ENCODE measurements at places on chromosomes 12 and 14.

DNA sequence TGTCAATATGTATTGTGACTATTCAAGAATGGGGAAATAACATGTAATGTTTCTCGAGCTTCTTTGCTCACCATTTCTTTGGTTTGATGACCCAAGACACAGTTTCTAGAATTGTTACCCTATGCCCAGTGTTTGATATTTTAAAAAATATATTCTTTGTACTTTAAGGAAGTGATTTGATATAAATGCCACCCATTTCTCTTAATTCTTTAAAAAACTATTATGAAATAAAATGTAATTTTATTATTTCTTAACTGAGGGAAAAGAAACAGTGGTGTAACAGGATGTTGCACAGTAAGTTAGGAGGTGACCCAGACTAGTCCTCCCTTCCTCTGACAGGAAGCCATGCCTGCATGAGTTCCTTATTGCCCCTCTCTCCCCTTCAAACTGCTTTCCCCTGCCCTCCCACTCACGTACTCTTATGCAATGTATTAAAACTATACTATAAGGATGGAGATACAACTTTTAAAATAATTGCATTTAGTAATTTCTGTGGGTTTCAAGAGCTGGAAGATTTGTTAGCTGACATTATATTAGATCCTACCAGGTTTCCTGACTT lies 279.4 kb downstream of the TMTC2 start:
- DNase-seq = no peak

GRCh38 chr14:92780444-92781232 lies 13.5 kb upstream of the GOLGA5 start:
- DNase-seq = no peak

GRCh38 chr14:58238252-58239243 lies 6.1 kb upstream of the PSMA3 start:
- no peak for DNase-seq

- no peak for DNase-seq
Observed at GRCh38 chr12:79057540-79057939, 193.0 kb downstream of the SYT1 start.

- no peak for DNase-seq
Observed at GRCh38 chr12:569091-569676, 94.1 kb downstream of the NINJ2 start.

- DNase-seq = no peak
Observed at GRCh38 chr12:115398311-115398781, 714.4 kb upstream of the TBX3 start.

GRCh38 chr12:116159175-116159574 lies 118.3 kb downstream of the MED13L start:
- DNase-seq = no peak

DNA sequence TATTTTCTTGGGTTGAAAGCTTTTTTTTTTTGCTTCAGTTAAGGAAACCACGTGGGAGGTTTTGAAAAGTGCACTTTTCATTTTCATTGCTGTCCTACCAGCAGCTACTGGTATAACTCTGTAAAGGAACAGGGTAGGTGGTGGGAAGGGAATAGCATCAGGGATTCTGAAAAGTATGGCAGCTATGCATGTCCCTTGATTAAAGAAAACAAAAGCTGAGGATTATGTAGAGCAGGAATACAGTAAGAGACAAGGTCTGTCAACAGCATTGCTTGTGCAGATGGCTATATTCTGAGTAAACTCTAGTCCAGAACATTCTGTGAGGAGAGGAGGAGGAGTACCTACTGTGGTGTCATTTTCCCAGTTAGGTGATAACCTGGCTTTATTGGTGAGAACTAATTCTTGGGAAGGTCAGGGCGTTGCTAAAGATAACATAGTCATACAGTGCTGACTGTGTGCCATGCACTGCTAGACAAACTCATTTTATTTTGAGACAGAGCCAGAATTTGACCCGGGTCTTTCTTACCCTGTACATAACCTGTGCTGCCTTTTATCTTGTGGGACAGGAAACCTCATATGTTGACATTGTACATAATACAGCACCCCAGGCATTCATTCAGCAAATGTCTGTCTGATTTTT lies 80.3 kb upstream of the TRAF3 start:
- no peak for DNase-seq

GRCh38 chr12:103773109-103773910 lies 67.7 kb downstream of the NT5DC3 start:
- DNase-seq = no peak

GRCh38 chr12:44299524-44299923 lies 463.6 kb downstream of the TMEM117 start:
- DNase-seq = no peak

GRCh38 chr14:85527445-85528035 lies 2.4 kb upstream of the FLRT2 start:
- no peak for DNase-seq

DNA sequence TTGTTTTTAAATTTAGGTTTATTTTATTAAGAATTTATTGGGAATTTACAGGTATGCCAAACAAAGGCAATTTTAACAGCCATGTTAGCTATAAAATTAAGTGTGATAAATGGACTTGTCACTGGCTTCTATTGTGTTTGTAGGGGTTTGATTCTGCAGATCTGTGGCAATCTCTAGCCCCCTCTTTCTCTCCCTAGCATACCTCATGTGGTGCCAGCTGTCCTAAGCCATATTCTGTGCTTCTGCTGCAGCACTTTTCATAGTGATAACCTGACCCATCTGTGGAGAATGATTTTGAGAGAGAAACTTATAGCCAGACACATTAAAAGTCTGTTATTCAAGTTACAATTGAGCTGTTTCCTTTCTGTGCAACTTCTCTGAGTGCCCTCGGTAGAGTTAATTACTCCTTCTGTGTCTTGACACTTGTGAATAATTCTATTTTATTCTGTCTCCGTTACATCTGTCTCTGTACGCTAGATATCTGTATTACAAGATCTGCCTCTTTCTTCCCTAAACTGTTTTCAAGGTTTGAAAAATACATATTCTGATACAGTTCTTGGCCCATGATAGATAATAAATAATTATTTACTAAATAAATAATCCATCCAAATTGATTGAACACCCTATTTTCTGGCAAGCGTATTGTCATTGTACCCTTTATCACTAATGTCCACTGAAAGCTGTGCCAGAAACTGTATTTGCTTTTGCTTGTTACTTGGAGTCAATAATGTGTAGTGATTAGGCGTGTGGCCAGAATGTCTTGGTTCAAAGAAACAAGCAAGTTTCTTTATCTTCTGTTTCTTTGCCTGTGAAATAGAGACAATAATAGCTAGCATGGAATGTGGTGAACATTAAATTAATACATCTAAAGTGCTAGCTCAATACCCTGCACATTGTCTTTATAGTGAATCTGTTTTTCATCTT lies 40.0 kb downstream of the FRS2 start:
- DNase-seq = no peak

GRCh38 chr12:118269806-118270205 lies 102.9 kb downstream of the TAOK3 start:
- no peak for DNase-seq

- no peak for DNase-seq
Observed at GRCh38 chr14:91243074-91243471, 1.4 kb downstream of the GPR68 start.

- no peak for DNase-seq
Observed at GRCh38 chr14:71729596-71729995, 202.6 kb upstream of the RGS6 start.

DNA sequence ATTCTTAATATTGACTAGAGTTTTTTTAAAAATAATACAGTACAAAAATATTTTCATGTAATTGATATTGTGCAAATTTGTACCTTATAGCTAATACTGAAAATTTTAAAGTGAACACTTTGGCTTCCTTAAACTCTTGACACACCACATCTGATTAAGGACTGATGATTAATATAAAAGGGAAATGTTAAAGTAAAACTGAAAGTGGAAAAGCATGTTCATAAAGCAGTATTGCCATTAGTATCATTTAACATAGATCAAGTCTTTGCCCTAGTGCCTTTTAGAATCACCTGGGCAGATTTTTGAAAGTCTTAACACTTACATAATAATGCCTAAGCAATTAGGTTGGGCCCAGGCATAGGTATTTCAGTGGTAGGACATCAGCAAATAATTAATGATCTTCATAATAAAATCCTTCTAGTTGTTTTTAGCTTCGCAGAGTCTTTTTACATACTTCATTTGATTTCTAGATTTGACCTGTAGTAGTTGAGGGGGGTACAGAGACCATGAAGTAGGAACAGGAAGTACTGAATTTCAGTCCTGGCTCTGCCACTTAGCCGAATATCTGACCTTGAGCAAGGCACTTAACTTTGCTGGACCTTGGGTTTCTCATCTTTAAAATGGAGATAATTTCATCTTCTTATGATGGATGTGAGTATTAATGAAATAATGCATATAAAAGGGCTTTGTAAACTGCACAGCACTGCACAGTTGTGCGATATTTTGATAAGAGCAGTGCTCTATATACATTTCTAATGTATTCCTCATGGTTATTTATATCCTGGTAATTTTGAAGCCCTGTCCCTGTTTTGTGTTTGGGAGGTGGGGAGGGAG lies 43.7 kb downstream of the MARK3 start:
- no peak for DNase-seq

GRCh38 chr14:57066887-57067513 lies 201.7 kb downstream of the EXOC5 start:
- no peak for DNase-seq

DNA sequence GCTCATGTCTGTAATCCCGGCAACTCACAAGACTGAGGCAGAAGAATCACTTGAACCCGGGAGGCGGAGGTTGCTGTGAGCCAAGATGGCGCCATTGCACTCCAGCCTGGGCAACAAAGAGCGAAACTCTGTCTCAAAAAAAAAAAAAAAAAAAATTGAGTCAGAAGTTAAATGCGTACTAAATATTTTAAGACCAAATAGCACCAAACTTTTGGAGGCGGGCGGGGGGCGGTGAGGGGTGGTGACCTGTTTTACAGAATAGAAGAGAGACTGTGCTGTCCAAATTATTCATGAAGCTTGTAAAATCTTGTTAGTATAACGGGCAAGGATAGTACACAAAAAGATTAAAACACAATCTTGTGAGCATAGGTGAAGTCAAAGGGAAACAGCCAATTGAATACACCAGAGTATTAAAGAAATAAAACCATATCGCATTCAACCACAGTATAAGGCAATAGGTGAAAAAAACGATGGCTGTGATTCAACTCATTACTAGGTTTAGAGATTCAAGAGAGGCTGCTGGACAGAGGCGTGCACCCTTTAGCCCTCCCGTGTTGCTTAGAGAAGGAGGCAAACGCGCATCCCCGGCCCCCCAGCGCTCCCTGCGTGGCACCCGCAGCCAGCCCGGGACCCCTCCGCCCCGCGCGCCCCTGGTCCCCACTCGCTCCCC lies 571 bp downstream of the ZNF891 start:
- no peak for DNase-seq

- DNase-seq = no peak
Observed at GRCh38 chr12:112907415-112908157, 824 bp downstream of the OAS1 start.

DNA sequence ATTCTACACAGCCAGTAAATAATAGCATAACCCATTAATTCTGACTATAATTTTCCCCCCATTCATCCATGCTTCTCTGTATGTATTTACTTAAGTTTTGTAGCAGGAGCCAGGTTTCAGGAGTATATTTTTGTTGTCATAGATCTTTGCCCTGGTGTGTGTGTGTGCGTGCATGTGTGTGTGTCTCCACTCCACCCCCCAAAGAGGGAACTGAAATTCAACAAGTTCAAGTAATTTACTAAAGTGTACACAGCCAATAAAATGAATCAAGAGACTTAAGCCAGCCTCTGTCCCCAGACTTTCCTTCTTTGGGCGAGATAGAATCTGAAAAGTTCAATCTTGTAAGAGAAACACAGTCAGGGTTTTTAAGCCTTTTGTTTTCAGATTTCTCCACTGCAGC lies 792.0 kb downstream of the MED13L start:
- DNase-seq = no peak

GRCh38 chr14:21267431-21267845 lies 1.8 kb downstream of the HNRNPC start:
- DNase-seq = no peak

- no peak for DNase-seq
Observed at GRCh38 chr12:95796982-95797289, 6.4 kb upstream of the NTN4 start.

DNA sequence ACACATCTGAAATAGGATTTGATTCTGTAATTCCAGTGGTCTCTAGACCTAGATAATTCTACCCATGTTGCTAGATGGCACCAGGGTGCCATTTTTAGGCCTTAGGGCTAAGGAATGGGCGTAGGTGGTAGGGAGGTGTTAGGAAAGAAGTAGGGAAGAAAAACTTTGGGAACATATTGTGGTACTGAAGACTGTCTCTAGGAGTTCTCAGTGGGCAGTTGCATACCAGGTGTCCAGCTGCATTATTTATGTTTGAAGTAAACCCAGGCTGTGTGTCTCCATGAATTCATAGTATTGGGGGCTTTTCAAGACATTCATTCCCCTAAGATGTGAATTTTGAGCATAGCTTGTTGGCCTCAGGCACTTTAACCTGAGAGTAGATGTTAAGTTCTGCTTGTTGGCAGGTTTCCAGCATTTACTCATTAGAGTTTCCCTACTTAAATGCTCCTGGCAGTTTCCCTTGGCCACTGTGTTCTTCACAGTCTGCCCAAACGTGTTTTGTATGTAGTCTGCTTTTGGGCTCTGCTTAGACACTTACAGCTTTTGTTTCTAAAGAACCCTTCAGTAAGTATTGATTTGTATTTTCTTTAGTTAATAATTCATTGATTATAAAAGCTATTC lies 31.5 kb upstream of the CCT2 start:
- no peak for DNase-seq

GRCh38 chr12:118846416-118846815 lies 134.9 kb upstream of the SRRM4 start:
- no peak for DNase-seq

DNA sequence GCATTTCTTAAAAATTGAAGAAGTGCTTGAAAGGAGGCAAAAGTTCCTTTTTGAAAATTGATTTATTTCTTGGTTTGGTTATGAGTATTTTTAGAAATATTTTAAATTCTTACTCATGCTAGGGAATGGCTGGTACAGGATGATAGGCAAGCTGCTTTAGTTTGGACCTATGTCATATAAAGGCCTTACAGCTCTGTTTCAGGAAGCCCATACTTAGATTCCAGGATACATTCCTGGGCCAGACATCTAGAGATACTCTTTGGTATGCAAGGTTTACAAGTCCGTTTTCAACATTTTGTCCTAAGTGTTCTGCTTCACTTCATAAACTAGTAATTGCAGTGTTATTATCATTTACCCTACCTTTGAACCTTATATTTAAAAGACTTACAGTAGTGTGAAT lies 186.8 kb downstream of the FUT8 start:
- no peak for DNase-seq

GRCh38 chr14:69682136-69682535 lies 70.7 kb downstream of the SUSD6 start:
- no peak for DNase-seq

- no peak for DNase-seq
Observed at GRCh38 chr12:54136844-54137580, 51.8 kb downstream of the SMUG1 start.

- DNase-seq = no peak
Observed at GRCh38 chr12:111168009-111168900, 200.6 kb downstream of the PHETA1 start.

- no peak for DNase-seq
Observed at GRCh38 chr14:61575551-61576150, 119.7 kb upstream of the HIF1A start.
